ENCODE measurements at places on chromosomes 3 and 15. TPM values are rescaled to one million over a fixed set of nuclear protein-coding genes. Genes with fewer than 3 reads are reported as not detected.

The SLC22A13 gene
- total RNA-seq = 1.0 TPM

The MKRN3 gene
- total RNA-seq = 4.4 TPM

DNA sequence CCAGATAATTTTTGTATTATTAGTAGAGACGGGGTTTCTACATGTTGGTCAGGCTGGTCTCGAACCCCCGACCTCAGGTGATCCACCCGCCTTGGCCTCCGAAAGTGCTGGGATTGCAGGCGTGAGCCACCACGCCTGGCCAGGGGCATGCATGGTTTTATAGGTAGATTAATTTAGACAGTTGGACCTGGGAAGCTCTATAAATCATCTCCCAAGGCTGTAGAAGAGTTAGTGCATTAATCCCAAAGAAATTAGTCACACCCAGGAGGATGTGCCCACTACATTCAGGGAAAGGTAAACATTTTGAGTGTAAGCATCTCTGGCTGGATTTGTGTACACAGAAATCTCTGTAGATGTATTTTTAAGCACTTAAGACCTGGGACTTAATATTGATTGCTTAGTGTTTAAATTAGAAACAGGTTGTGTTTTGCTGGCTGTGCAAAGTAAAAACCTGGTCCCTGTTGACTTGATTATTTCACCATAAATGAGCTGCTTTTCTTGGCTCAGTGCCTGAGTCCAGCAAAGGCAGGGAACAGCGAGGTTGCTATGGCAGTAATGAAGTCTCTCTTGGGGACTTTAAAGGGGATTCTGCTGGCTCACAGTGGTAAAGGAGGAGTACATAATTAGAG lies 19.2 kb downstream of the EXOSC7 start:
- DNase-seq = no peak

DNA sequence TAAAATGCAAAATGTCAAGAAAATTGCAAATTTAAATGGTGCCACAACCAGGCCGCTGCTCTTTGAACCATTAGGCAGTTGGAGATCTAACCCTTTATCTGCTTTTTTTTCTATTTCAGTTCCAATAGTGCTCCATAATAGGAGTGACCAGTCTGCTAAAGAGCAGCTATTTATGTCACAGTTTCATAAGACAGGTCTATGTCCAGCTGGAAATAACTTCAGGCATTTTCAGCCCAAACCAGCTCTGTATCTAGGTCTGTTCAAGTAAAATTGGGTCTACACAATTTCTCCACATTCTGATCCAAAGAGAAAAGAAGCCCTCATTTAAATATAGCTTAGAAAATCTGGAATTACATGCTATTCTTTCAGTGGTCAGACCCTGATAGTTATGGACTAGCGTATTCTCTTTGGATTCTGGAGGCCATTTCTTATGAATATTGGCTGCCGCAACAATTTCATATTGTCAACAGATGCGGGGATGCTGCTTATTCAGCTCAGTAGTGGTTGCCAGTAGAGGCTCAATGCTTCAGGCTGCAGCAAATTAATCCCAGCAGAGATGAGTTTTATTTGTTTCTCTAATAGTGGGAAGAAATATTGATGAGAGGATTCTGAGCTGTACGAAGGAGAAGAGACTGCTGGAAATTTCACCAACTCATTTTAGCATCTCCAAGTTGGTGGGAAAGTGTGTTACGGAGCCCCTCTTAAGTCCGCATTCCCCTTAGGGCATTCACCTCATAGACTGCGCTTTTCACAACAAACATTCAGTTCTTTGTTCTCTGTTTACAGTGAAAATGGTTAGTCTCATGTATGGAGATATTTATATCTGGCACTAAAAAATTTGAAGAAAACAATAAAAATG lies 887.0 kb downstream of the ROBO1 start:
- no peak for DNase-seq

- no peak for DNase-seq
Measured at GRCh38 chr3:52292247-52293065, 4.8 kb downstream of the GLYCTK start.

- DNase-seq = no peak
Measured at GRCh38 chr3:17092583-17092933, 207.8 kb downstream of the PLCL2 start.
